ENCODE measurements at places on chromosomes 7 and 10.

DNA sequence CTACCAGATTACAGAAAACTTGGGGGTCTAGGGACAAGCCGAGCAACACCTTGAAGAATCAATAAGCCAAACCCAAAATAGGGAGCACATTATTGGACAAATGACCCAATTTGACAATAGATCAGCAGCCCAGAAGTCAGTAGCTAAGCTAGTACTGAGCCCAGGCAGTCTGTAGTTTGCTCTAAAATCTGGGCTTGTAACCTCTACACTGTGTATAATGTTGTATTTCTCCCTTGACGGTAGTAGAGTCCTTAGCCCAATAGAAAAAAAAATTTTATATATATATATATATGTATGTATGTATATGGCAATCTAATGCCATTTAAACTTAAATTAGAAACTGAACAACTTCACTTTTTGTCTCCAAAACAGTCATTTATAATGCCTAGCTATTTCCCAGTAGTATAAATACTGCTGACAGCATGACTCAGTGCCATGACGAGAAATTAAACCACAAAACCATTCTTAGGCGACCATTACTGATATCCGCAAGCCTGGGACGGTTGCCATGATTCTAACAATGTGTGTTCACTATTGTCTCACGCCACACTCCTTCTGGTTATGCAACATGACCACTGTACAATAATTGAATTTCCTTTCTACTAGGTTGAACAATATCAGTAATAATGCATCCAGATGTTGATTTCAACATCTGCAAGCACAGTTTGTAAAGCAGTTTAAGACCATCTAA, 110.5 kb downstream of the IPMK start:
- DNase-seq, result no peak

DNA sequence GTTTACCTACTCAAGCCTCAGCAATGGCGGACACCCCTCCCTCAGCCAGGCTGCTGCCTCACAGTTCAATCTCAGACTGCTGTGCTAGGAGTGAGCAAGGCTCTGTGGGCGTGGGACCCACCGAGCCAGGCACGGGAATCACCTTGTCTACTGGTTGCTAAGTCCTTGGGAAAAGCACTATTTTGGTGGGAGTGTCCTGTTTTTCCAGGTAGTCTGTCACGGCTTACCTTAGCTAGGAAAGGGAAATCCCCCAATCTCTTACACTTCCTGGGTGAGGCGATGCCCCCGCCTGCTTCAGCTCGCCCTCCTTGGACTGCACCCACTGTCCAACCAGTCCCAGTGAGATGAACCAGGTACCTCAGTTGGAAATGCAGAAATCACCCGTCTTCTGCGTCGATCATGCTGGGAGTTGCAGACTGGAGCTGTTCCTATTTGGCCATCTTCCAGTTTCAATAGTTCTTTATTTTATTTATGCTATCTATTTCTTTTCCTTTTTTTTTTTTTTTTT, at the start of gene HYAL4:
HYAL4 (plus strand) TSS at position 458 of the 508 bp plus-strand sequence. CDS start 23,105 bp downstream, outside the sequence.
- no peak for DNase-seq

DNA sequence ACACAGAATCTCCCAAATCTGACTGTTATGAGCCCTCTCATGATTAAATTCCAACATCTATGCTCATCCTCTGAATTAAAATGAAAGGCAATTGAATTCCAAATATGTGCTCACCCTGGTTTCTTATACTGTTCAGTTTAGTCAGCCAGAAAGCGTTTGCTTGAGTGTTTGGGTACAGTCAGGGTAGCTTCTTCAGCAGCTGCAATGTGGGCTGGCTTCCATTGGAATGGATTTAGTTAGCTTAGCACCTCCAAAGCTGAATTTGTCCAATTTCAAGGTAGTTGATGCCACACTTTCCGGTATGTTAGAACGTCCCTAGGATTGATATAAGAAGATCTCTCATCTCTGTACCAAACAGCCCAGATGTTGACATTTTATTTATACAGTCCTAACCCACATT, 9.3 kb downstream of the KLHL7 start:
- DNase-seq, result no peak

GRCh38 chr7:84629216-84629615, 434.6 kb upstream of the SEMA3A start:
- DNase-seq, result no peak

DNA sequence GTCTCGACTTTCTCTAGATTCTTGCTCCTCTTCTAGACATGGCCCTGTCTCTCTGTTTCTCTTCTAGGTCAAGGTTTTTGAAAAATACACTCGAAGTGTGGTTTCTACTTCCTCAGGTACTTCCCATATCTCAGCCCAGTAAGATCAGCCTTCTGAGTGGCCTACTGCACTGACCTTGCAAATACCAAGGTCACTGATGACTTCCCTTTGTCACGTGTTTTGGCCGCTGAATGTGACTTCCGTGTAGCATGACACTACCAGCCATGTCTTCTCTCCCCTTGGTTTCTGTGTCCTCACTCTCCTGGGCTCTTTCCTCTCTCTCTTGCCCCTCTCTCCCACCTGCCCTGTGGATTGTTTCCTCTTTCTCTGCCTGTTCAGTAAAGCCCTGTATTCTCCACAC, 7.9 kb upstream of the WIPF3 start:
- DNase-seq, result no peak

GRCh38 chr10:63421591-63421990, 44.2 kb downstream of the JMJD1C start:
- DNase-seq, result no peak

DNA sequence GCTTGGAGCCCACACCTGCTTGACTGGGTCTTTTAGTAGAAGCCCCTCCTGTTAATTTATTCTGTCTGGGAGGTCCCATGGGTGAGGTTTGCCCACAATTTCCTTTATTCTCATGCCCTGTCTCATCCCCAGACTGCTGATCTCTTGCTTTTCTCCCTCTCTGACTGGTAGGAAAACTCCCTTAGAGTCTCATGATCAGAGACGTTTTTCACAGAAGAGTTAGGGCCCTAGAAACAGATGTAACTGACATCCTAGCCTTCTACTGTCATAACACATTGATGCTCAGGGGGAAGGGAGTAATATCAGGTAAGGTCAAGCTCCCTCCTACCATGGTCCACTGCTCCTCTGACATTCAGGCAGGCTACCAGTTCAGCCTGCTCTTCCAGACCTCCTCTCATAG, 43.7 kb upstream of the WASL start:
- no peak for DNase-seq

DNA sequence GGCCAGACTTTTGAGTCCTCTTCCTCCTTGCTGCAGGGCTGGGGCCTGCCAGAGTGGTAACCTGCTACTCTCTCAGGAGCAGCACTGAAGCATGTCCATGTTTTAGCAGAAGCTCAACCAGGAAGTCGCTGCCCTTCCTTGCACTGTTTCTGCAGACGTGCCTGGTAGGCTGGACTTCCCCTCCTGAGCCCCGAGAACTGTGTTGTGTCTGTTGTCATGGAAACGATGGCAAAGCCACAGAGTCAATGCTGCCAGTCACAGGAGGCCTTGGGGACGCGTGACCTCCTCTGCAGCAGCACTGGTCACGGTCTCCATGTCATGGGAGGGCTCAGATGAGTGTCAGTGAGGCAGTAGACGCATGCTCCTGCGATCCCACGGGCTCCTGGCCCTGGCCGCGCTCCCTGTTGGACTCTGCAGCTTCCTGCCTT, 145.5 kb downstream of the FANK1 start:
- DNase-seq, result no peak

GRCh38 chr7:136036336-136036735, 59.2 kb upstream of the MTPN start:
- DNase-seq, result no peak

DNA sequence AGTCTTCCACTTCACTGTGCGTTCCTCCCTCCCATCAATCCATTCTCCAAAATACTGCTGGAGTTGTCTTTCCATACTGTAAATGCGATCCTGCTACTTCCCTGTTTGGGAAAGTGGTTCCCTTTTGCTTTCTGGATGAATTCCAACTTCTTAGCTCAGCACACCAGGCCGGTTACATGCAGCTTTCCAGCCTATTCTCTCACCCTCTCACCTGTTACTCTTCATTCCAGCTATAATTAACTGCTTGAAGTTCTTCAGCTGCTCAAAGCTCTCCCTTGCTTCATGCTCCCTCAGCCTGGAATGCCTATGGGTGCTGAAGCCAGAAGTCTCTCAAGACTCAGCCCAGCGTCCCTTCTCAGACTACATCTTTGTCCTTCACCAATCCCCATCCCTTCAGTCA, 6.0 kb upstream of the ZNRF2 start:
- no peak for DNase-seq

GRCh38 chr7:156560696-156561095, 79.9 kb upstream of the RNF32 start:
- no peak for DNase-seq

DNA sequence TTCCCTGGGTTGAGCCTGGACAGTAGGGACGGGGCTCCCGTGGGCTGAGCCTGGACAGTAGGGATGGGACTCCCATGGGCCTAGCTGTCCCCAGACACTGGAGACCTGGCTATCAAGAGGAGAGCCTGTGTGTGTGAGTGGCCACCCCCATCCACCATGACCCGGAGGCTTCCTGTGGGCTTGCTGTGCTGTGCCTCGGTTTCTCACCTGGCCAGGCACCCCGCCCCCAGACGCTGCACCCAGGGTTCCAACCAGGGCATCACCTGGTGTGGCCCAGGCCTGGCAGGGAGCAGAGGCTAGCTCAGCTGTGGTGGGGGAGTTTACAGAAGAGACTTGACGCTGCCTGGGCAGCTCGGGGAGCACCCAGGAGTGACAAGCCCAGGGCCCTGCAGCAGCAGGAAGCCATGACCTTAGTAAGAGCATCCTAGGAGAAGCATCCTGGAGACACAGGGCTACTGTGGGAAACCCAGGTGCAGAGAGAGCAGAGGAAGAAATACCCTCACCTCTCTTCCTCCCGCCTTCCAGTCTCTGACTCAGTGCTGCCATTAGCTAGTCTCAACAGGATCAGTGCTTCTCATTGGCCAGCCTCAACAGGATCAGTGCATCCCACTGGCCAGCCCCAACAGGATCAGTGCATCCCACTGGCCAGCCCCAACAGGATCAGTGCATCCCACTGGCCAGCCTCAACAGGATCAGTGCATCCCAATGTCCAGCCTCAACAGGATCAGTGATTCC, 61.0 kb downstream of the PDGFA start:
- DNase-seq, result no peak

DNA sequence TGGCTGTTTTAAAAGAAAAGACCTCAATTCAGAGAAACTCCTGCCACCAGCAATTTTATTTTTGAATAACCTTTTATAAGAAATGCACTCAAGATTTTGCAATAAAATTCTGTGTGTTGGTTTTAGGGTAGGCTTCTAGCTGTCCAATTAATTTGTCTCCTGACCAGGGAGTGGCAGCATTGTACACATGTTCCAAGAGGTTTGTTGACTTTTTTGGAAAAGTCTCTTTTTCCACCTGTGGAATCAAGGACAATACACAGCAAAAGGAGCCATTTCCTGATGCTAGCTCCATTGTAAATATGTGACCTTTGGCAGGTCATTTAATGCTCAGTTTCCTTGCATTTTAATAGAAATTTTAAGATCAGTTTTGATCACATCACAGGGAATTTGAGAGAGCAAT, 1.8 kb downstream of the GIMAP5 start:
- no peak for DNase-seq

All from NCI-H1048 (cell line).